NCI-H1694 (cell line): ENCODE measurements at places on chromosomes 2 and 18.

DNA sequence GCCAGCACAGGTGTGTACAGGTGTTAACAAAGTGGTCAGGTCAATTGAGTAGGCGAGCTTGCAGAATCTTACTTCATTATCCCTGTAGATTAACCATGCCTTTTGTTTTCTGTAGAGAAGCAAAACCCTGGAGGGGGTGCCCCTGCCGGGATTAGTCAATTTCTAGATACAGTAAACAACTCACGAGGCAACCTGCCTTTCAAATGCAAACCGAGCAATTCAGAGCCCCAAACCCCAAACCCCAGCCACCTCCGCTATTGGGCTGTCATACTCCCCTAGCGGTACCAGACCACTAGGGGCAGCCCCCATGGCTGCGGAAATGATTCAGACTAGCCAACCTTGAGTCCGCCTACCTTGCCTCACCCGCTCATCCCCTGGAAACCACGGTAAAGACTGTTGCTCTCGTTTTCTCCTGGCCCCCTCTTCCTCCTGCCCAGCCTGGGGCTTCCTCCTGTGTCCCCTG lies 61.4 kb upstream of the KIF5C start:
- no peak for DNase-seq

- no peak for DNase-seq
Measured at GRCh38 chr2:98505311-98505808, 60.7 kb downstream of the INPP4A start.

DNA sequence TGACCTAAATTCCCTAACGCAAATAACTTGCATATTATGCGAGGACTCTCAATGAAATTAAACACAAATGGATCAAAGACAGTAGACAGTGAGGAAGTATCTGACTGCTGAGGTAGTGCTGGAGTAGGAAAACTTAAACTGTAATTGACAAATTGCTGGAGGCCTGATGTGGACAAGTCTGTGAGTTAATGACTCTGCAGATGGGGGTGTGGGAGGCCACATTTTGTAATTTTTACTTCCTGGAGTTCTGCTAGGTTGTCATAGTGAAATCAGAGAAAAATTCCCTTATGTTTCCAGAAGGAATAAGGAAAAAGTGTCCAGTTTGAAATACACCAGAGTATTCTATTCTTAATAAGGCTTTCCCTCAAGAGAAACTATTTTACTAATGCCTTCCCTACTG lies 333.0 kb upstream of the CNTNAP5 start:
- DNase-seq = no peak

- DNase-seq = no peak
Measured at GRCh38 chr18:59881728-59882656, 17.8 kb upstream of the PMAIP1 start.

DNA sequence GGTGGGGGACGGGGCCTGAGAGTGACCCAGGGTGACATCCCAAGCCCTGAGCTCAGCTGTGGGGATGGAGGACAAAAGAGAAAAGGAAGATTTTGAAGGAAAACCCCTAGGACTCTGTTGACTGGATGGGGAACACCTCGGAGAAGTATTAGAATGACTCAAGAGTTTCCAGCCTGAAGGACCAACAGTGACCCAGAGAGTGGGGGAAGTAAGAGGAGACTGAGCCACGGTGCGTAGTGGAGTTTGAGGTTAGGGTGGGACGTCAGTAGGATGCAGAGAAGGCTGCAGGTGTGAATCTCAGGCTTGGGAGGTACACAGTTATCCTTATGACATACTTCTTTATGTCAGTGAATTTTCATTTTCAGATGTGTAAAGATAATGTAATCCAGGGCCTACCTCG lies 119.5 kb downstream of the NCK2 start:
- no peak for DNase-seq

GRCh38 chr18:57727952-57728807 lies 74.9 kb downstream of the ATP8B1 start:
- no peak for DNase-seq

- DNase-seq = no peak
Measured at GRCh38 chr2:176112375-176113302, 3.9 kb upstream of the HOXD10 start.

GRCh38 chr2:204732019-204732418 lies 186.7 kb downstream of the PARD3B start:
- DNase-seq = no peak

DNA sequence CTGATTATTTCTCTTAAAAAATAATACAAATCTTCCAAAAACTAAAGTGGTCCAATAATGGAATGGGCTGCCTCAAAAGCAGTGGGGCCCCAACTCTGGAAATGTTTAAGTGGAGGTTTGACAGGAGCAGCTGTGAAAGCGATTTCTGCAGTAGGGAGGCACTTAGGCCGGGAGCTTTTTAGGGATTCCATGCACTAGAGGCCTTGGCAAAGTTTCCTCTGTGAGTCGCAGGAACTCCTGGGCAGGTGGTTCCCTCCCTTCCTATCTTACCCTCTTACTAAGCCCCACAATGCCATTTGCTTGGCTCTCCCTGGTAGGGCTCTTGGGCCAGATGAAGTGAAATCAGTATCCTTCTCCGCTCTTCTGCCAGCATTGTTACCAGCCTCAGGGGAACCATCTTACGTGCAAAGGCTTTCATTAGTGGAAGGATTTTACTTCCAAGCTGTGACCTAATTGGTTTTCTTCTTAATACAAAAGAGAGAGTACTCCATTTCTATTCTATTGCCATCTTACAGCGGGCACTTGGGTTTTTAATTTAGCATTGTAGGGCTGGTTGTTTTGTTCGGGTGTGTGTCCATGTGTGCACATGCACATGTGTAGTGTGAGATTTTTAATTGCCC lies 34.3 kb upstream of the C18orf32 start:
- DNase-seq = no peak

- no peak for DNase-seq
Measured at GRCh38 chr2:16149349-16150243, 209.2 kb downstream of the MYCN start.

DNA sequence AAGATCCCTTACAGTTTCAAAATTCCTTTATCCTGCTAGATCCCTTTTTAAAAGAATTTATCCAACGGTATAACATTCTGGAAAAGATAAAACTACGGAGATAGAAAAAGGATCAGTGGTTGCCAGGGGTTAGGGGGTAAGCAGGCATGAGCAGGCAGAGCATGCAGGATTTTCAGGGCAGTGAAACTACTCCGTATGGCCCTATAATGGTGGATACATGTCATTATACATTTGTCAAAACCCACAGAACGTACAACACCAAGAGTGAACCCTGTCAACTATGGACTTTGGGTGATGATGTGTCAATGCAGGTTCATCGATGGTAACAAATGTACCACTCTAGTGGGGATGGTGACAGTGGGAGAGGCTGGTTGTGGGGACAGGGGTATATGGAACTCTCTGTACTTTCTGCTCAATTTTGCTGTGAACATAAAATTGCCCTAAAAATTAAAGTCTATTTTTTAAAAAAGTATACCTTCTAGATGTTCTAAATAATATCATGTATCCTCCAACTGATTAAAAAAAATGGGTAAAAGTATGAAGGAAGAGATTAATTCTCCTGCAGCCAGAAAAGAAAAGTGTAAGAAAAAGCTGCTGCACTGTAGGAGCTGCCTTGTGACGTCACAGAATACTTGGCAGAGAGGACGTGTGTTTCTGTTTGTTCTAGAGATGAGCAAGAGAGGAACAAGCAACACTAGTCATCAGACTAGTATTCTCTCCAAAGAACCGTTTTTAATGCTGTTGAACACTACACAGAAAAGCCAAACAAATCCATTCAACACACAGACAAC lies 23.6 kb downstream of the ANKRD44 start:
- no peak for DNase-seq

- DNase-seq = peak; percentile 40
Measured at GRCh38 chr18:79411614-79412526, 16.1 kb downstream of the NFATC1 start.

- no peak for DNase-seq
Measured at GRCh38 chr2:158651358-158652057, 143.6 kb upstream of the DAPL1 start.

- DNase-seq = no peak
Measured at GRCh38 chr2:215900203-215900611, 113.1 kb downstream of the MREG start.
